Posterior vena cava (tissue), 2 donors: ENCODE measurements at places on chromosomes 2 and 18.

DNA sequence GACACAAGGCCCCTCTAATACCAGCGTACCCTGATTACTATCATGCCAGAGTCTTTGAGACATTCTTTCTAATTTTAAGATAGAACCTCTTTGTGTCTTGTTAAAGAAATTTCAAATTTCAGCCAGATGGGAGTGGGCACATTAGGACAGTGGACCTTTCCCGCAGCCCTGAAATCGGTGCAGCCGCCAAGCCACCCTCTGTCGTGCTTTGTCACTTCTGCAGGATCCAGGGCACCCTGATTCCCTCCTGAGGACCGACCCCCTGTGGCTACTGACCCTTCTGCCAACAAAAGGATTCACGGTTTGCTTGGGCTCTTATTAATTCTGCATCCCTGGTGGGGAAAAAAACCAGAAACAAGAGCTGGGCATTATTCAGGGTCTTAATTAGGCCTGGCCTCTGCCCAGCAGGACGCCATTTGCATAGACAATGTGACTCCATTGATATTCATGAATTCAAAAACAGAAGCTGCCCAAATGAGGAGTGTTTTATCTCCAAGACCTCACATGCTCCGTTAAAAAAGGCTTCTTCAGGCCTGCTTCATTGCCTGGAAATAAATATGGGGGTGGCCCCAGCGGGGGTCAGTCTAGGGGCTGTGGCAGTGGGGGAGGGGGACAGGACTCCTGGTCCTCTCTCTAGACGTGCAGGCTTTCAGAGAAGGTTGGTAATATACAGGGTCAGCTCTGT lies 116.9 kb downstream of the ALPK2 start:
- DNase-seq = no peak

- no peak for DNase-seq
Measured at GRCh38 chr2:117674172-117674571, 140.3 kb upstream of the DDX18 start.

DNA sequence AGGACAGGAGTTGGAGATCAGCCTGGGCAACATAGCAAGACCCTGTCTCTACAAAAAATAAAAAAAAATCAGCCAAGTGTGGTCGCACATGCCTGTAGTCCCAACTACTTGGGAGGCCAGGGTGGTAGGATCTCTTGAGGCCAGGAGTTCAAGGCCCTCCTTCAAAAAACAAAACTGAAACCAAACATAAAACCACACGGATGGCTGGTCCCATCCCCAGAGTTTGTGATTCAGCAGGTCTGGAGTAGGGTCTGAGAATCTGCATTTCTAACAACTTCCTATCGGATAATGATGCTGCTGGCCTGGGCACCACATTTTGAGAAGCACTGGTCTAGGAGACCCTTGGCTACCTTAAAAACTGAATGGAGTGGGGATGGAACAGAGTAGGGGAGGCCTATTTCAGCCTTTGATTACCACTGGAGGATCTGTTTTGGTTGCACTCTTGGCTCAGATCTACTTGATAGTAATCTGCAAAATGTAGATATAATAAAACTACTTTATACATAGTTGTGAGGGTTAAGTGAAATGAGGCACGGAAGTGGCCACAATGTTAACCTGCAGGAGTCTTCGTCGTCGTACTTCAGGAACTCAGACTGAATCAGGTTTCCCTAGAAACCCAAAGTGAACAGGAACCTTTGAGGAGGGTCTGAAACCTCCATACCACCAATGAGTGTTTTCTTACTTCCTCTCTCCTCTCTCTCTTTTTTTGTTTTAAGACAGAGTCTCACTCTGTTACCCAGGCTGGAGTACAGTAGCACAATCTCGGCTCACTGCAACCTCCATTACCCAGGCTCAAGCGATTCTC lies 25.5 kb upstream of the NFE2L2 start:
- no peak for DNase-seq

DNA sequence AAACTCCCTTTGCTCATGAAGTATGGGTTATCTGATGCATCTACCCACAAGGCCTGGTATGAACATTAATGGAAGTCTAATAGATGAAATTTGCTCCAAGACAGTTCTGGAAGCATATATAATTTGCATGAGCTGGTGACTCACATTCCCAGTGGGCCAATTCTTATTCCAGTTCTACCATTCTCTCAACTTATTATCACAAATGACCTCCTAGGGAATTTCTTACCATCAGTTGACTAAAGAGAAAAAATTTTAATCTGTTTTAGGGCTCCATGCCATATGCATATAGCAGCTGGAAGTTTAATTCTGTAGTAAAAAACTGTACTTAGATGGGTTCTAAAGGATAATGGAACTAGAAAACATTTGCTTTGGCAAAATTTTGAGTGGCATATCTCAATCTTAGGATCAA lies 165.2 kb upstream of the COL3A1 start:
- DNase-seq = no peak

DNA sequence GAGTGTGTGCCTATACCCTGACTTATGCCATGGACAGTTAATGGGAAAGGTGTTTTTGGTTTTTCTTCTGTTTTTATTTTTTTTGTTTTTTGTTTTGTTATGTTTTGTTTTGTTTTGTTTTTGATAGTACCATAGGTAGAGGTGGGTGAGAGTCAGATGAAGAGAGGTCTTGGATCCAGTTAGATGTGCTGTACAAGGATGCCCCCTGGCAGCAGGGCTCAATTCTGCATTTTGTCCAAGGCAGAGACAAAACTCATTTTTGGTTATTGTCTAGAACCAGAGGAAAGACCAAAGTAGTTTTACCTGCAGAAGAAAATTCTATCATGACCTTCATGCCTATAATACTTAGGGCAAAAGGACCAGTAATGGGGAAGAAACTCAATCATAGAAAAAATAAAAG lies 48.5 kb downstream of the SLC5A7 start:
- no peak for DNase-seq

DNA sequence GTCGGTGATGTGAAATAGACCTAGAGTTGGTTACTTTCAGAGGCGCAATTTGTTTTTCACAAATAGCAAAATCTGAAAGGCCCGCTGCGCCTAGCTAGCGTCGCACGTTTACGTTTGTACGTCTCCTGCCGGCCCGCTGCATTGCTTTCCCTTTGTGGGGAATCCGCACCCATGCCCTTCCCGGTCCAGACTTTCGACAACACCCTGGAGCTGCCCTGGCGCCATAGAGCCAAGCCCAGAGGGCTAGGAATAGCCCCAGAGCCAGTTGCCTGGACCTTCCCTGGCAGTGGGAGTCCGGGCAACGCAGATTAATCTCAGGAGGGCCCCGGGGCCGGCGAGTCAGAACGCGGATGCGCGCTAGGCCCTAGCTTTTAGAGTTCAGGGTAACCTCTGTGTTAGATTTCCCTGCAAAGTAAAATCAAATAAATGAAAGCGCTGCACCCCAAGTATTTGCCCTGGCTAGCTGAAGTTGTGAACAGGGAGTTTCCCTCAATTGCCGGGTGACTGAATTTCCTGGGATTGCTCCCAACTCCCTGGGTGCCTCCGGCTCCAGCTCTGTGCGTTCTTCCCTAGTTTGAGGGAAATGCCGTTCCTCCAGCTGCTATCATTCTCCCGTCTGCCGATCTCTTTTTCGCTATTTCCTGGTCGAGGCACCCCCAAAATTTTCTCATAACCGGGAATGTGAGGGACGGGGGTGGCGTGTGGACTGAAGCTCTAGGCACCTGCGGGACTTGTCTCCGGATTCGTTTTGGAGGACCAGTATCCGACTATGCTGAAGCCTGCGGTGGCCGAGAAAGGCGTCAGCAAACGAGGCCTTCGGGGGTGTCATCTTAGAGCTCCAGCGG lies 1.2 kb upstream of the EN1 start:
- DNase-seq = no peak

GRCh38 chr2:17557596-17557995 lies 17.1 kb downstream of the VSNL1 start:
- no peak for DNase-seq

DNA sequence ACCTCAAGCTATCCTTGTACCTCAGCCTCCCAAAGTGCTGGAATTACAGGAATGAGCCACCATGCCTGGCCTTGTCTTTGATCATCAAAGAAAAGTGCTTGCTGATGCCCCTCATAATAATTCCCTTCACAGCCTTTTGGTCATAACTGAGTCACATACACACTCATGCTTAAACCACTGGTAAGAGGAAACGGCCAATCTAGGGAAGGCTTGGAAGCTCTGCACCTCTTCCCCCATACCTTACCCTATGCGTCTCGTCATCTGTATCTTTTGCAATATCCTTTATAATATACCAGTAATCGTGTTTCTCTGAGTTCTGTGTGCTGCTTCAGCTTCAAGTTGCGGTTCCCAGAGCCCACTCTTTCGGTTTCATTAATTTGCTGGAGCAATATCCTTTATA lies 4.8 kb upstream of the RNF138 start:
- DNase-seq = no peak

DNA sequence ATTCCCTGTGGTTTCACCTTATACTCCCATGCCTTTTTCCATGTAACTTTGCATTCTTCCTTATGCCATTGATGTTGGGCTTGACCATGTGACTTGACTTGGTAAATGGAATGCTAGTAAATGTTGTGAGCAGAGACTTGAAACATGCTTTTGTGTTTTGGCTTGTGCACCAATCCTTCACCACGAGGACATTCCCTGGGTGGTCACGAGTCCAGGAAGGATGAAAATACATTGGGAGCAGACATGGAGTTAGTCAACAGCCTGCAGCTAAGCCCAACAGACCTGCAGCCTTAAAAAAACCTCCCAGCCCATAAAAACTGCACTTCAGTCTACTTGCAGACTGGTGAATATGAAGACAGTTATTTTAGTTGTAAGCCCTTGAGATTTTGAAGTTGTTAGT lies 116.5 kb upstream of the SPATS2L start:
- no peak for DNase-seq

- no peak for DNase-seq
Measured at GRCh38 chr18:8176109-8176508, 433.1 kb upstream of the RAB12 start.

GRCh38 chr2:24917086-24917485 lies 3.0 kb downstream of the ADCY3 start:
- peak; percentile 63 for DNase-seq

- no peak for DNase-seq
Measured at GRCh38 chr18:55287935-55288868, 299.8 kb downstream of the TCF4 start.

- no peak for DNase-seq
Measured at GRCh38 chr18:5972298-5972697, 77.0 kb upstream of the TMEM200C start.

DNA sequence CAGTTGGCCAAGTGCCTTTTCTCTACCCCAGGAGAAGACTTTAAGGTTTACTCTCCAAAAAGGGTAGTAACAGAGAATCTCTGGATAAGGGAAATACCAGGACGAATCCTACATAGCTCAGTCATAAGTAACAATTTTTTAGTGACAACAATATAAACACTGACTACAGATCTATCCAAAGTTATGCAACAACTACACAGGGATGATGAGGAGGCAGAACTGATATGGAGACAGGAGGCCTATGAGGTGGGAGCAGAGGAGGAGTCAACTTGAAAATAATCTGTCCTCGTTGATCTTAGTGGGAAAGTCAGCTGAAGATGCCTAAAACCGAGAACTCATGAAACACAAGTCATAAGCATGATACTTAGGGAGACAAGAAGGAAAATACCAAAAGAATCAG lies 40.2 kb downstream of the SLC35F5 start:
- DNase-seq = no peak

GRCh38 chr18:8139127-8139527 lies 470.1 kb upstream of the RAB12 start:
- DNase-seq = no peak

GRCh38 chr18:48623468-48624235 lies 84.8 kb downstream of the CTIF start:
- DNase-seq = no peak

DNA sequence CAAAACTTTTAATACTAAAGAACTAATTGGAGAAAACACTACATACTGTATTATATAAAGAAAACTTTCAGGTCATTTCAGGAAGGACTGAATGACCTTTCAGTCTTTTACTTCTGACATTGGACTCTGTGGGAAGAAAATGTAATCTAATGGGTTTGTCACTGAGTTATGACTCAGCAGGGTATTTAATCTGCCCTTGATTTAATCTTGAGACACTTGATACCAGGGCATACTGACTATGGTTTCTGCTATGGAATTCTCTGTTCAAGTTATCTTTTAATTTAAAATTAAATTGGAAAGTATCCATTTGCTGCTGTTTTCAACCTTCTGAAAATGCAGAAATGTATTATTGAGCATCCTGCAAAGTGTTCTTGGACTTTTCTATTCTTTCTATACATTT lies 354.2 kb upstream of the GALNT5 start:
- no peak for DNase-seq

- DNase-seq = no peak
Measured at GRCh38 chr18:61784834-61785233, 108.0 kb downstream of the RNF152 start.

- no peak for DNase-seq
Measured at GRCh38 chr2:172239944-172240590, 137.4 kb upstream of the DLX2 start.

- DNase-seq = no peak
Measured at GRCh38 chr2:204175552-204176271, 239.1 kb downstream of the ICOS start.

DNA sequence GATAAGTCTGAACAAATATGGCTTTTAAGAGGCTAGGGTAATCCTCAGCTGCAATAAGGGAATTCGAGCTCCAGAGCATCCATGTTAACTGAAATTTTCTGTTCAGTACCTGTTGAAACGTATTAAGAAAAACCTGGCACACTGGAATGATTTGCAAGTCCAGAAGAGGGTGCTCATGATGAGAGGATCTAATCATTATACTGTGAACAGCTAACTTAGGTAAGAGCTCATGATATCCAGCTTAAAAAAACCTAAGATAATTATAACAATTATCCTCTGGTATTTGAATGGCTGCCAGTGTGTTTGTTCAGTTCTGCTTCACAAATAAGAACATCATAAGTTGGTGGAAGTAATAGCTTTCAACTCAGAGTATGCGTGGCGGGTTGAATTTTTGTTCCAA lies 1118.3 kb upstream of the DDX18 start:
- no peak for DNase-seq

DNA sequence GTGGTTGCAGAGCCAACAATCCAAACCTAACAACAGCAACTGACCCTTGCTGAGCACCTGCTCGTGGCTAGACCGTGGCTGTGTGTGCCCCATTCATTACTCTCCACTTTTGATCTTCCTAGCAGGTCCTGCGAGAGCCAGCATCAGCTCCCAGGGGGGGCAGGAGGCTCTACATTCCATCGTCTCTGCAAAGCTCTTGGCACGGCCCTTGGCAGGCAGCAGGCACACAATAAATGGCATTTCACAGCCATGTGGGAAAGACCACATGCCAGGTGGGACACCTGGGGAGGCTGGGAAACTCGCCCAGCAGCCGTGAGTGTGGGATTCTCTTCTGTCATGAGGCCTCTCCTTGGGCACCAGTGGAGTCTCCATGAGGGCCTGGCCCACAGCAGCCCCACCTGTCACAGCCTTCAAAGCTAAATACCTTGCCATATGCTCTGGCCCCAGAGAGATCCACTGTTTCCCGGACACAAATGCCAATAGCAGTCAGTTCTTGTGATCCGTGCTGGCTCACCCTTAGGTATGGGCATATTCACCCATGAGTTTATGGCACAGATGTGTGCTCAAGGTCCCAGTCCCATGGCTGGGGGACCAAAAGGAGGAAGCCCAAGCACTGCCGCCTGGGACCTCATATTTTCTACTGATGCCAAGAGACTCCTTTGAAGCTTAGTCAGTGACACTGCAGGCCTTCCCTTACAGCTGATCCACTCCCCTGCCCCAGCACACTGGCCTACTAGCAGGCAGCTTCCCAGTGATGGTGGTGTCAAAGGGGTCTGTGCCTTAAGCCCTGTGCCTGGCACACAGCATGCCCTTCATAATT lies 6.8 kb upstream of the TEX51 start:
- peak; percentile 45 for DNase-seq
